ENCODE measurements at places on chromosomes 2 and 18.

GRCh38 chr2:220478305-220479058 lies 851.1 kb downstream of the SLC4A3 start:
- DNase-seq = no peak

DNA sequence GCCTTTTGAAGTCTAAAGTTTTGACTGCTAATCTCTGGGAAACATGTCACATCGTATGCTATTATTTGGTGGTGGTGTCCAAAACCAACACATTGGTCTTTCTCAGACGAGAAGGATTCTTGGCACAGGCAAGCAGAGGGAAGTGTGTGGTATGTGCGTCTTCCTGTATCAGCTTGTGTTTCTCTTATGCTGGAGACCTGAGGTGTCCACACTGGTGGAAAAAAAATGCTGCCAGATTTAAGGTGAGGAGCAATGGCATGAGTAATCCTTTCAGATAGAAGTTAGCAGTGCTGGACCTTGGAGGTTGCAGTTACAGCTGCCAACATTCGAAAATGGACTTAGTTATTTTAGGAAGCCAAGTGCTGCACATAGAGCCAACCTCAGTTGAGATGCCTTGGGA lies 11.7 kb upstream of the FHL2 start:
- no peak for DNase-seq

GRCh38 chr2:237307474-237307873 lies 106.5 kb downstream of the COL6A3 start:
- DNase-seq = no peak

- DNase-seq = no peak
Measured at GRCh38 chr18:37524498-37525261, 40.9 kb downstream of the CELF4 start.

DNA sequence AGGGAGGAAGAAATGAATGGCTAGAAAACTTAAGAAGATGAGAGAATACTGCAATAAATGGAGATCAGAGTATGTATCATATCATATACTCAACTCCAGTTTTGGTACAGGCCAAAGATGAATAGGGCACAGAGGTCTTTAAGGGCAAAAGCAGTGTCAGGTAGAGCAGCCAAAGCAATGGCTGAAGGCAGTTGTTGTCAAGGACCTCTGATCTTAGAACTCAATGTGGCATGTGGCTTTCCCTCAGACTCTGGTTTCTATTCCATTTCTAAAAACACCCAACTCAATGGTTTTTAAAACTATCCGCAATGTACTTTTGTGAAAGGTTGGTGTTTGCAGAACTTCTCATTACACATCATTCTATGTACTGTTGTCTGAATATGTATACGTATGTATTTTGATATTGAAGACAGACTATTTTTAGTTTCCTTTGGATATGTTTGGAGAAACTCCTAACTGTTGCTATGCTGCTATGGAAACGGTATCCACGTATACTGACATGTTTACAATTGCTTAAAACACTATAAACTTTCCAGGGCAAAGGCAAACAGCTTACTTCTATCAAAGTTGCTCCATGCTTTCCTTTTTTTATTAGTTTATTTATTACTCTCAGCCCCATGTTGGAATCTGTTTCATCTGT lies 58.1 kb upstream of the PELI1 start:
- no peak for DNase-seq

- no peak for DNase-seq
Measured at GRCh38 chr2:9739531-9739964, 103.7 kb upstream of the TAF1B start.

DNA sequence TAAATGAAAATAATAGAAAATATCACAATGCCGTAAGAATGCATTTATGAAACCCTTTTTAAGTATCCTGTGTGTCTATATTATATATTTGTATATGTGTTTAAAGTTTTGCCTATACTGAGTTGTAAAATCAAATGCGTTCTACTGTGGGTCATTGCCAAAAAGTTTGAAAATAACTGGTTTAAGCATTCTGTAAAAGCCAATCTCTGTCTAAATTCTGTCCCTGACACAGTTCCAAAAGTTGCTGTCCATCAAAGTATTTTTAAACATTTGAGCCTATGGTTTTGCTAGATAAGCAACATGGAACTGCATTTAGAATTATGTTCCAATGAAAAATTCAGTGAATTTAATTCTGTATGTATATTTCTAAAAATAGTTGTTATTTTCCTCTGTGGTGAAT lies 1360.4 kb upstream of the CRIM1 start:
- no peak for DNase-seq

GRCh38 chr18:63232826-63233225 lies 86.7 kb downstream of the BCL2 start:
- DNase-seq = no peak

DNA sequence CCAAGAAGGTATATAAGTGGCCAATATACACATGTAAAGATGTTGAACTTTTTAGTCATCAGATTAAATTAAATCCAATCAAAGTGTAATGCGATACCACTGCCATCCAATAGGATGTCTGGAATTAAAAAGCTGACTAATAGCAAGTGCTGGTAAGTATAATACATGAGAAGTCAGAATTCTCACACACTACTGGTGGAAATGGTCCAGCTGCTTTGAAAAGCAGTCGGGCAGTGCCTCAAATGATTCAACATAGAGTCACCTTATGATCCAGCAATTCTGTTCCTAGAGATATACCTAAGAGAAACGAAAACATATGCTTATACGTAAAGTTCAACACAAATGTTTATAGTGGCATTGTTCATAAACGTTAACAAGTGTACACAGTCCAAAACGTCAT lies 124.1 kb upstream of the MYT1L start:
- DNase-seq = no peak
